Stimulated activated CD4-positive, alpha-beta T cell treated with anti-CD3 and anti-CD28 coated beads, Interleukin-1b, Interleukin-23, amount 100 ng/mL, for 48 hours (primary cell): ENCODE measurements at places on chromosomes 1 and 21.

- no peak for DNase-seq
Observed at GRCh38 chr1:150836129-150836773, 28.2 kb upstream of the CTSK start.

DNA sequence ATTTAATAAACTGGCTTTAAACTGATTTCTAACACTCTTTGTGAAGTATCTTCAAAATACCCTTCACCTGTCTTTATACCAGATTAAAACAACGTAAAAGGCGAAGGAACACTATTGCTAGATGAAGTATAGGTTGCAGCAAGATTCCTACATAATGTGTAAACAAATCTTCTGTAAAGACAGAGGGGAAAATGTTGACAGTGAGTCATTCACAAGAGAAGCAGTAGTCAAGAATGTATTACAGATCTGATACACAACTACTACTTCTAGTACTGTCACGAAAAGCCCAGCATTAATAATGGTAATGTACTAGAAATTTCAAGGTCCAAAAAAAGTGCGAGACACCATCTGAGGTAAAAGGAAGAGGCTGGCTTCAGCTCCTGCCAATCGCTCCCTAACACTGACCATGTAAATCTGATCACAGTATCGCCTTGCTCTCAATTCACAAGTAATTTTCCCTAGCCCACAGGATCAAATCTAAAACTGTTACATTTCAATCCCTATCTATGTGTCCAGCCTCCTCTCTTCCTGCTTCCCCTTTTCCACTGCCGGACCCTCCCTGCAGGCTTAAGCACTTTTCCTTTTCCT lies 290.4 kb downstream of the AKT3 start:
- DNase-seq = no peak

DNA sequence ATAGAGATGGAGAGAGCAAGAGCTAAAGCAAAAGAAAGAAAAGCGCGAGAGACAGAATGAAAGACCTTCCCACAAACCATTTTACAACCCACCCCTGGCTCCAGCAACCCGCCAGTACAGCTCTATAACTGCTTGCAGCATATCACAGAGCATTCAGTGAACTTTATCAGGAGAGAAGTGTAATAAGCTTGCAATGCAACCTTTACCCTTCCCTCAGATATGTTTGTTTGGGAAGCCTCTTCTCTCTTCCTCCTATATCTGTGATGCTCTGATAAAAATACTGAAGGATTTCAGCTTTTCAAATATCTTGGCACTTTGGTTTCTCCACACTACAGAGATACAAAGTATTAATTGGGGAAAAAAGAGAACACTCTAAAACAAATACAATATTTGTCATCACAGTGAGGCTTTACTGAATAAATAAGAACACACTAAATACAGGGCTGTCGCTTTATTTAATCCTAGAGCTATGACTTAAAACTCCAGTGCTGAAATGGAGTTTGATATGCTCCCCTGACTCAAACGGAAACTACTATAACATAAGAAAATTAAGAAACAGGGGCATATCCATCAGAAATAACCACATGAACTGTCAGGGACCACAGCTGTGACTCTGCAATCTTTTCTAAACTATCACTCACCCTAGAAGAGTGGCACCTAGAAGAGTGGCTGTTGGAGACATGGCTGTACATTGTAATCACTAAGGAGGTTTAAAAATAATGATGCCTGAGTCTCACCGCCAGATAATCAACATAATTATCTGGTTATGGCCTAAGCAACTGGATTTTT lies 6.7 kb downstream of the CRP start:
- no peak for DNase-seq

DNA sequence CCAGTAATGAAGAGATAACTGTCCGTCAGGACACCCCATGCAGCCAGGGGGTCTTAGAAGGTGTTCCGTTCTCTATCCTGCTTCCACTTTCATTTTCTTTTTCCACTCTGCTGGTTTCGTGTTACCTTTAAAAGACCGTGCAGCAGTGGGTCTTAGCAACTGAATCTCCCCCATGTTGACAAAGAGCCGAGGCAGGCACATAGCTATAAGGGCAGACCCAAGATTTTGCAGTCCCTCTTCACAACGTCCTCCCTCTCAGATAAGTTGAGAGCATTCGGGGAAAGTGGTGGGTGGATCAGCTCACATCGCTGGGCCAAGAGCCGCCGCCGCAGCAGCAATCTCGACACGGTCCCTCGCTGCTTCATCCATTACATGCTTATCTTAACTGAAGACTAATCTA lies 355.5 kb downstream of the LMO4 start:
- no peak for DNase-seq

DNA sequence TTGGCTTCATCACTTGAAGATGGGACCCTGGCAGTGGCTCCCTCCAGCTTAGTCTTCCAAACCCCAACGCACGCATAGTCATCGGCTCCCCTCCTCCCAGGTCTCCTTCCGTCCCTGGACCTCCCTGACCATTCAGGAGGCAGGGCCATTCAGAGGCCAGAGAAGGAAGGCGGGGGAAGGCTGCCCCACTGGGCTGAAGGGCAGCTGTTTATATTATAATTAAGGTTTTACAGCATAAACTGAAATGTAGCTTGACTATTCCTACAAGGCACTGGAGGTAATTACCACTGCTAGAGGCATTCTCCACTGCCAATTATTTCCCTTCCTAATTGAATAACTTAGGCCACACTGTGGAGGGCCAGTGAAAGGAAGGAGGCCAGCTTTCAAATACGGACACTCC lies 170.6 kb upstream of the PROX1 start:
- DNase-seq = no peak

GRCh38 chr1:54540582-54541295 lies 7.3 kb upstream of the ACOT11 start:
- DNase-seq = no peak
